ENCODE measurements at places on chromosomes 5 and 9.

GRCh38 chr9:102778746-102779145 lies 216.4 kb upstream of the CYLC2 start:
- DNase-seq, result no peak

DNA sequence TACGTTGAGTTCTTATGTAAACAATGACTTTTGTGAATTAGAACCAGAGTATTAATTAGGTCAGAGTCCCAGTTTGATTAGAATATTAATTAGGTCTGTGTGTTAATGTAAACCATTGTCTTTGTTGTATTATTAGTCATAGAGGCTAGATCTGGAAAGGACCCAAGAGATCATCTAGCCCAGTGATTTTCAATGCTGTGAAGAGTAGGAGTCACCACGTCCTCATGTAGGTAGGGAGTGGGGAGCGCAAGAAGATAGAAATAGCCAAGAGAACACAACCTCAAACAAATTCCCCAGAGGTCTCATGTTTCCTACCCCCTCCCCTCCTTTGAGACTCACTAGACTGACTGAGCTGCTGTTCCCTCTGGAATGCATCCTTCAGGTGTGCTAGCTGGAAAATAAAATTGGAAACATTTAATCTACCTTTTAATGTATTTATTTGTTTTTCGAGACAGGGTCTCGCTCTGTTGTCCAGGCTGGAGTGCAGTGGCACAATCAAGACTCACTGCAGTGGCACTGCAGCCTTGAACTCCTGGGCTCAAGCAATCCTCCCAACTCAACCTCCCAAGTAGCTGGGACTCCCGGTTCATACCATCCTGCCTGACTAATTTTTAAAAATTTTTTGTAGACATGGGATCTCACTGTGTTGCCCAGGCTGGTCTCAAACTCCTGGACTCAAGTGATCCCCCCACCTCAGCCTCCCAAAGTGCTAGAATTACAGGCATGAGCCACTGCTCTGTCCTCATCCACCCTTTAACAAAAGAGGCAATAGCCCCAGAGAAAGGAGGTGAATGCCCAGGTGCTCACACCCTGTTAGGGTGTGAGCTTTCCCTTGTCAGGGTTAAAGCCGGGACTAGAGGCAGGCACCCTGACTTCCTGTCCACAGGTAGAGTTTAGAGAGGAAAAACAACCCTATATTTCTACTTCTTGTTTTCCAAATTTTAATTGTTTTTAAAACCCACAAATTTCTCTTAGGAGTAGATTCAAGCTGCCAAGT lies 92.9 kb downstream of the INIP start:
- DNase-seq, result no peak

DNA sequence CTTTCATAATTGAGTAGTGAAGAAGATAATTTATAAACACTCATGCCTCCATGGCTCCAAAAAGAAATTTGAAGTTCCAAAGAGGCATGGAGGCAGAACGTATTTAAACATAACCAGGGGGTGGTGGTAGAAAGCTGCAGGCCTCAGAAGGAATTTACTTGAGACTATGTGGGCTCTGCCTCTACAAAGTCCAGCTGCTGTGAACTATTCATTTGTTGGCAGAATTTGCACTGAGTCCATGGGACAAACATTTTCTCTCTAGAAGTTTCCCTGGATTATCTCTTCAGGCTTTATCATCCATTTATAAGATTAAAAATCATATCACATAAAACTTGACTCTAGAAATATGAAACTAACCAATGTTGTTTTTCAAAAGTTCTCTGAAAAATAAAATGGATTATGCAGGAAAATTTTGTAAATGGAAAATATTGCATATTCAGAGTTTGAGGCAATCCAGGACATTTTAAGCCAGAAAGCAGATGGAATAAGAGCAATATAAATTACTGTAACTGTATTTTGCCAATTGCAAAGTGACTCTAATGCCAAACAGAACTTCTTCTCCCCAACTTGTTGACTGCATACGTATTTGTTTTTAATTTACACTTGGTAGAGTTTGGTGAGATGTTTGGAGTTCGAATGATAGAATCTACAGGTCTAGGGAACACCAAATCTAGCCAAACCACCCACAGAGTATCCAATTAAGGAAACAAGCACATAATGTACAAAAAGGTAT lies 258.2 kb downstream of the ENC1 start:
- no peak for DNase-seq

DNA sequence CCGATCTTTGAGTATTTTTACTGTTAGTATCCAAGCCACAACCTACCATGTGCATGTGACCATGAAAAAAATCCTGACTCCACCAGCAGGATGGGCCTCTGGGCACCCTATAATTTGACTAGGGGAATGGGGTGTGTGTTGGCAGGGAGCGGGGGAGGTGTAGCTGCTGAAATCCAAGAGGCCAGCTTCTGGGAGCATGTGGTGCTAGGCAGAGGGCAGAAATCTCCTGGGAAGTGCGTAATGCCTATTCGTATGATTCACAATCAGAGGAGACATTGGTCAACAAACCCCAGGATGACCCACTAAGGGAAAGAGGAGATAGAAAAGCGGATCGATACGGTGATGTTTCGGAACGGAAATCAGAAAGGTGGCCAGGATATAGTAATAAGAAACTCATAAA lies 149.9 kb downstream of the ARSB start:
- DNase-seq, result no peak

DNA sequence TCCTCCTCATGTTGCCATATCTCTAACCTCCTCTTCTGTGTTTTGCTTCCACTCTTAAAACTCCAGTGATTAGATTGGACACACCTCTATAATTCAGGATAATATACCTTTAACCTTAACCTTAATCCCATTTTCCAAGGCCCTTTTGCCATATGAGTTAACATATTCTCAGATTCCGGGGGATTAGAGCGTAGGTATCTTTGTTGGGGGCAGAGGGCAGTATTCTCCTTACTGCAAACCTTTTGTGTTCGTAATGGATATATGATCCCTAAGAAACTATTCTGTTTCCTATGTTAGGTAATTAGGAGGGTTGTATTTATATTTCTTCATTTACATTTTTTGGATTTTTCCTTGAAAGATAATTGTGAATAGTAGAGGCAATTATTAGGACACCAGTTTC lies 99.5 kb downstream of the VPS13A start:
- no peak for DNase-seq

DNA sequence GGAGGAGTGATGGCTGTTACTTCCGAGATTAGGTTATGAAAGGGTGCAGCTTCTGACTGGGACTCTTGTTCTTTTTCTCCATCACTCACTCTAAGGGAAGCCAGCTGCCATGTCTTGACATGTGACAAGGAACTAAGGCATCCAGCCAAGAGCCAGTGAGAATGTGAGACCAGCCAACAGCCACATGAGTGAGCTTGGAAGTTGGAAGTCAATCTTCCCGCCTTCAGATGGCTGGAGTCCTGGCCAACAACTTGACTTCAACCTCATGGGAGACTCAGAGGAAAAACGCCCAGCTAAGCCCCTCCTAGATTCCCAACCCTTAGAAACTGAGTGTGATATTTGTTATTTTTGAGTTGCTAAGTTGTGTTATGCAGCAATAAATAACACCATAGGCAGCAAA lies 201.1 kb downstream of the SNX18 start:
- DNase-seq, result no peak

- DNase-seq, result no peak
Observed at GRCh38 chr5:39376293-39376714, 12.0 kb upstream of the C9 start.

DNA sequence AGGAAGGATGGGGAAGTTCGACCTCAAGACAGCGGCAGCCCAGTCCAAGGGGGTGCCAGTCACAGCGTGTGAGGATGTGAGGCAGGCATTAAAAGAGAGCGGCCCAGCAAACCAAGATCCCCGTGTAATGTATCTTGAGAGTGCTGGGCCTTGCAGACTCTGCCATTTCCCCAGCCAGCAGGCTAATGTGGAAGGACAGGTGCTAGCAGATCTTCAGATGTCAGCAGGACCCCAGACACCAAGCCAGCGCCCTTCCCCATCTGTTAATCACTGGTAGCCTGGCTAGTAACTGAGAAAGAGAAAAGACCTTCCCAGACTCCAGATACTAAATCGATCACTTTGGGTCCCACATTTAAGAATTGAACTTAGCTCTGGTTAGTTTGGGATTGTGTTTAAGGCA lies 62.2 kb downstream of the NTRK2 start:
- no peak for DNase-seq

GRCh38 chr9:127562841-127563401 lies 49.2 kb upstream of the STXBP1 start:
- DNase-seq, result no peak

- DNase-seq, result no peak
Observed at GRCh38 chr9:130870491-130871381, 25.9 kb downstream of the QRFP start.

- DNase-seq, result no peak
Observed at GRCh38 chr5:148791334-148791667, 35.1 kb upstream of the ADRB2 start.

DNA sequence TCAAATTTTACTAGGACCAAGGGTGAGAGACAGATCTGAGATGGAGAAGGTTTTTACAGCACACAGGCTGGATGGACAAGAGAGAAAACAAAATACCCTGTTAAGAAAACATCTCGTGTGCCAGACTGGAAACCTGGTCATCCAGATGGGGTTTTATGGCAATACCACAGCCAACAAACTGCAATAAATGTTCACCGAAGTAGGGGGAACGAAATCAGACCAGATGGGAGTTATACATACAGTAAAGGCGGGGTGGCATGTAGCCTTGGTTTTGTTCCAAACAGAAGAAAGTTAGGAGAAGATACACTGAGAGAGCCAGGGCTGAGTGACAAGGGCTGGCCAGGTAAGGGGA lies 63.3 kb downstream of the DCP2 start:
- DNase-seq, result no peak

- no peak for DNase-seq
Observed at GRCh38 chr5:150567031-150567717, 59.2 kb downstream of the NDST1 start.

- DNase-seq, result no peak
Observed at GRCh38 chr9:128342971-128343680, 2.8 kb downstream of the SLC27A4 start.

DNA sequence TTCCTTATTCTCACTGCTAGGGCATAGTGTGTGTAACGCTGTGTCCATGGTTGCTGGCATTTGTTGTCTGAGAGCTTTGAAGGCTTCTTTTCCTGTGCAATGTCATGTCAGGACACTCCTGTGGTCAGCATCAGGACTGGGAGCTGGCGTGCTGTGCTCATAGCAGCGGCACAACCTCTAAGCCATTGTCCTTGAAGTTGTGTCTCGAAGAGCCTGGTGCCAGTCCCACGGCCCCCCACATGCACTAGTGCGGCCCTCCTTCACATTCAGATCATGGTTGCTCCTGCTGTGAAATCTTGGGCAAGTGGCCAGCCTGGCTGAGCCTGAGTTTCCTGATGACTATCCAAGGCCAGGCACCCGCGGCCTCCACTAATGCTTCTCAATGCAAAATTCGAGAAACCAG lies 32.4 kb downstream of the PDZD2 start:
- no peak for DNase-seq

GRCh38 chr5:19519448-19519847 lies 468.6 kb downstream of the CDH18 start:
- no peak for DNase-seq

DNA sequence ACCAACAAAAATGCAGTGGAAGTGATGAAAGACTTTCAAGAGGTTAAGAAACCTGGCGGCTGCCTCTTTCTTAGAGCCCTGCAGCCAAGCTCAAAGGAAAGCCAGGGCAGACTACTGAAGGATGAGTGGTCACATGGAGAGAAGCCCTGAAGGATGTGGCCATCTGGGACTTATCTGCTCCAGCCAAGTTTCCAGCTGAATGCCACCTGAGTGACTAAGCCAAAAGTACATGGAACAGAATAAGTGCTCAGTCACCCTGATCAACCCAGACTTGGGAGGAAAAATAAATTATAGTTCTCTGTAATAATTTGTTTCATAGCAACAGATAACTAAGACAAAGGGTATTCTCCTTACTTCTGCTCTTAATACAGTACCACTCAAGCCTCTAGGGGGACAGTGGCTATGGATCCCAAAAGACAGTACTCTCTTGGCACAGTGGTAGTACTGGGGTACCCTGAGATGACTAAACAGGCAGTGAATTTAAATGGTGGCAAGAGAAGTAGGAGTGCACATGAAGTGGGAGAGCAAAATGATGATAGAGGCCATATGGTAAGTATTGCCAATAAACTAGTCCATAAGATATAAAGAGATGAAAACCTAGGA lies 182.3 kb downstream of the ELAVL2 start:
- no peak for DNase-seq

- DNase-seq, result no peak
Observed at GRCh38 chr5:11946317-11946716, 42.1 kb upstream of the CTNND2 start.

GRCh38 chr9:108665521-108666239 lies 190.1 kb downstream of the ACTL7B start:
- no peak for DNase-seq

DNA sequence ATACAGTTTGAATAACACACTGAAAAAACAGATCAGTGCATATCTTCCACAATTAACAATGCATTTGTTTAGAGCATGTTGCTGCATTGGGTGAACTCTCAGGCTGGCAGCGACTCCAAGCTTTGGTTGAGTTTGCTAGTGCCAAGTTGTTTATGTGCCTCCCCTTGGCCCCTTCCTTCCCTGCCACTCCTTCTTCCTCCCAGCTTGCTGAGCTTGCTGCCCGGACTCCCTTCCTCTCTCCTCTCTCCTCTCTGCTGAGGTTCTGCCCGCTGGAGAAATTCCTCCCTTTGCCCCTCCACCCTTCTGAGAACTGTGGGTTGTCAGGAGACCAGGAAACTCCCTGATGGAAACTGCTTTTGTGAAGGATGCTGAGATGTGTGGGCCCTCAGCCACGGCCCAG lies 247.3 kb downstream of the PDZD2 start:
- DNase-seq, result no peak

- DNase-seq, result peak; percentile 71
Observed at GRCh38 chr9:124202447-124202971, 55.2 kb upstream of the NEK6 start.

GRCh38 chr9:121751686-121752445 lies 100.4 kb downstream of the DAB2IP start:
- DNase-seq, result no peak

- no peak for DNase-seq
Observed at GRCh38 chr5:73605223-73606087, 20.5 kb upstream of the ARHGEF28 start.

DNA sequence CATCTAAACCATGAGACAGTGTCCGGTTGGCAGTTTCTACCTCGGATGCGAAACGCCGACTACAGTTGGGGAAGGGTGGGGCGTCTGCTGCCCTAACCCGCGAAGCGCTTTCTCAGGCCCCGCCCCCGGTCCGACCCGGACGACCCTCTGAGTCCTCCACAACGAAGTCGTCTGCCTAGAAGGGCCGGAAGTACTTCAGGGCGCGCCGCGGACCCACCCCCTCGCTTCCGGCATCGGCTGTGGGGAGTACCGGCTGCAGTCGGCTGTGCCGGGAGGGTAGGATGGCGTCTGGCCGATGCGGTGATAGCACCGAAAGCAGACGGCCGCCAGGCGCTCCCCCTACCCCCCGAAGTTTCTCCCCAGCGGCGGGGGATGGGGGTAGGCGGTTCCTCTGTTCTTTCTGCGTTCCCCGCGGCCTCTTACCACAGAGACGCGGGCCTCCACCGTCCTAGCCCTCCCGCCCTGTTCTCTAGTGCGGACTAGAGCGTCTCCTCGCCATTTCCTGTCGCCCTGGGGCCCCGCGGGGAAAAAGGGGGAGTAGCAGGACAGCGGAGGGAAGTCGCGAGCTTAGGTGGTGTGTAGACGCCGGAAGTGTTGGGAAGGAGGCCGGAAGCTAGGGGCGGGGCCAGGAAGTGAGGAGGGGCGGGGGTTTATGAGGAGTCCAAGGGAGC lies at the start of gene TRIM41:
TSS of gene TRIM41 (plus strand) at position 224 of the 671 bp plus-strand sequence. CDS start 719 bp downstream, outside the sequence.
- peak; percentile 95 for DNase-seq

- no peak for DNase-seq
Observed at GRCh38 chr5:2003206-2003605, 120.5 kb upstream of the IRX4 start.
